Forelimb muscle (tissue), 1 donor: ENCODE measurements at places on chromosomes 2 and 18. TPM values are rescaled to one million over a fixed set of nuclear protein-coding genes. Genes with fewer than 3 reads are reported as not detected.

DNA sequence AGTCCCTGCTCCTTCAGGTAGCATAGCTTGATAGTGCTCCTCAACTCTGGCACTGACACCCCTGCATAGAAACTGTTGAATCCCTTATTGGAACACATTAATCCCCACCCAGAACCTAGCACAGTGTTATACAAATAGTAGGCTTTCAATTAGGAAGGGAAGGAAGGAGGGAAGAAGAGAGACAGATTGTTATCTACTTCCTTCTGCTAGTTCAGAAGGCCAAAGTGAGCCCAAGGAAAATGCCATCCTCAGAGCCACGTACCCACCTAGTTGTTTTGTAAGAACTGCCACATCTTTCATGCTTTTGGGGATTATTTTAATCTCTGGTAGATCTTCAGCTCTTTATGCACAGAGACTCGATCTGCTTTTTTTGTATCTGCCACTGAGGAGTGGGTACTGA, 75.1 kb downstream of the CLHC1 start:
- DNase-seq, result no peak

DNA sequence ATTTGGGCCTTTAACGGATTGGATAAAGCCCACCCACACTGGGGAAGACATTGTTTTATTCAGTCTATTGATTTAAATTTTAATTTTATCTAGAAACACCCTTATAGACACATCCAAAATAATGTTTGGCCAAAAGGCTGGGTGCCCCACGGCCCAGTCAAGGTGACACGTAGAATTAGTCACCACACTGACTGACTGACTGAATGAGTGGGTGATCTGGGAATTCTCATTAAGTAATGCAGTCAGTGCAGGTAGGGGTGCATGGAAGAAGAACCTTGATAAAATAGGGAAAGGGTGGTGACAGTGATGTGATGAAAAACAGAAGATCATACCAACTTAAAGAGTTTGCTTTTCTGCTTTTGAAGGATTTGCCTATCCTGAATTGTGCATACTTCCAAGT, 554.8 kb downstream of the DCC start:
- no peak for DNase-seq

DNA sequence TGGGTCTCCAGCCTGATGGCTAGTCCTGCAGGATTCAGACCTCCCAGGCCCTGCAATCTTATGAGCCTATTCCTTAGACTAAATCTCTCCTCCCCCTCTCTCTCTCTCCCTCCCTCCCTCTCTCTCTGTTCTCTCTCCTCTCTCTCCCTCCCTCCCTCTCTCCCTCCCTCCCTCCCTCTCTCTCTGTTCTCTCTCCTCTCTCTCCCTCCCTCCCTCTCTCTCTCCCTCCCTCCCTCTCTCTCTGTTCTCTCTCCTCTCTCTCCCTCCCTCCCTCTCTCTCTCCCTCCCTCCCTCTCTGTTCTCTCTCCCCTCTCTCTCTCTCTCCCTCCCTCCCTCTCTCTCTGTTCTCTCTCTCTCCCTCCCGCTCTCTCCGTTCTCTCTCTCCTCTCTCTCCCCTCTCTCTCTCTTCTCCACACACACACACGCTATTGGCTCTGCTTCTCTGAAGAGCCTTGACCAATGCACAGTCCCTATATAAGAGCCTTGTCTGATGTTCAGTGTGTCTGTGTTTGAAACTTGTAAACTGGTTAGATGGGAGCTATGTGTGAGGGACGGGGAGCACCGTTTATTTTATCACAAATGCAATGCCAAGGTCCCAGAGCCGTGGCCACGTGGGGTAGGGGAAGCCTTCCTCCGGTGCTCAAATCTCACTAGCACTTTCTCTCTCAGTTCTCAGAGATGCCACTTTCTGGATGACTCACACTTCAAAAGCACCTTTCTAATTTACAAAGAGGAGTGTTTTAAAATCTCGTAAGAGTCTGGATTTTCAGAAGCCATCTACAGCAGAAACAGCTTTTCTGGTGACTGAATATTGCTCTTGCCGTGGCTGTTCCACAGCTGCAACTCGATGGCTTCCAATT, 9.4 kb upstream of the PRLH start:
- DNase-seq, result no peak

- no peak for DNase-seq
Measured at GRCh38 chr2:76381624-76382023, 670.9 kb upstream of the GCFC2 start.

DNA sequence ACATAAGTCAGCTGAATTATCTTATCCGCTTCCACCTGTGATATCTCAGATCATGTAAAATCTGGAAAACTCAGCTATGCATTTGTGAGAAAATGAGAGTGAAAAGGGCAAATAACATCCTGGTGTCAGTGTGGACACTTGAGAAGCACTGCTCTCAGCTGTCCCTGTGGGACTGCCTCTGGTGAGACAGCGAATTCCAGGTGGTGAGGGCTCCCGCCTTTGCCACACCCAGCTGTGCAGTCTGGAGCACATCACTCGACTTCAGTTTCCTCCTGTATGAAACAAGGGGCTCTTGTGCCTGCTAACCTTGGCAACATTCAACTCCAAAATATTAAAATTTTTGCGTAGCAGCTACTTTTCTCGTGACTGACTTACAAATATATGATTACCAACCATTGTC, 194.9 kb upstream of the BOD1L2 start:
- DNase-seq, result no peak

Gene KIAA2012
- 0.37 TPM for polyA plus RNA-seq

Gene PARD6G
- polyA plus RNA-seq, result 5.2 TPM

Gene LCT
- not detected for polyA plus RNA-seq
